ENCODE measurements at places on chromosomes 6 and 20.

GRCh38 chr20:2663364-2663886, 591 bp downstream of the IDH3B start:
- no peak for DNase-seq

- no peak for DNase-seq
Measured at GRCh38 chr6:22208026-22208425, 88.8 kb downstream of the PRL start.

DNA sequence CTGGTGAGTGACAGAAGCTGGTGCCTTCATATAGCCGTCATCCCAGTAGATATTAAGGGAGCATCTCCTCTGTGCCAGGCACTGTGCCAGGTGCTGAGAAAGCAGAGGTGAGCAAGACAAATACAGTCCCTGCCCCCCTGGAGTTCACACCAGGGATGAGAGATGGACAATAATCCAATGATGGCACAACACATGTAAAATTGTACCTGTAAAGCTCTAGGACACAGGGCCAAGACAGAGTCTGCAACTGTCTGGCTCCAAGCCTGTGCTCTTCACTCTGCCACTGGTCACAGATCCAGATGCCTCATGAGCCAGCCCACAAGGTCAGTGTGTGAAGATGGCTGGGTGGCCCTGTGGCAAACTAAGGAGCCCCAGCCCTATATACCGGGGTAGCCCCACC, 133.8 kb downstream of the EYA2 start:
- no peak for DNase-seq

DNA sequence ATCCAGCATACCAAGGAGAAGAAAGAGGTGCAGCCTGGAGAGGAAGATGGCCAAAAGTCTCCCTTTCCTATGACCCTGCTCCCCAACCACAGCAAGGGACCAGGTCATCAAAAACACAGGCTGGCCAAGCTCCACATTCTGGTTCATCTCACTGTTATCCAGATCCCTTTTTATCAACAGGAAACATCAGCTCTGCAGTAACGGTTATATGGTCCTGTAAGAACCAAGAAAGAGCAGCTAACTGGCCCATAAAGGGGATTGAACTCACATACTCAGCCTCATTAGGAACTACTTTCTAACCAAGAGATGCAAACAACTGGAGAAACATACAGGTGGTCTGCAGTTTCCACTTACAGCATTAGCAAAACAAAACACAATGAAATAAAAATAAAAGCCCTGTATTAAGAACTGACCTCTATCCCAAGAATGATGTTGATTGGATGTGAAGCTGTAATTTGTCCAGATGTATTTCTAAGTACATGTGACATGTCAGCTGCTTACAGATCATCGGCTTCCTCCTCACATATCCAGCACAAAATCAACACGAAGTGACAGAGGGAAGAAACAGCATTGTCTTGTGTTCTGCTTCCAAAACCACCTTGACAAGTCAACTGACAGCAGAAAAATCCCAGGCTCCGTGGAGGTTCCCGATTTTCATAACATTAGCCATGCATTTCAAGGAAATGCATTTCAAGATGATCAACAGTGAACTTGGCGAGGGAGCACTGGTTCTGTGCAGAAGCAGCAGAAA, 557.2 kb upstream of the AGPAT4 start:
- DNase-seq = no peak

DNA sequence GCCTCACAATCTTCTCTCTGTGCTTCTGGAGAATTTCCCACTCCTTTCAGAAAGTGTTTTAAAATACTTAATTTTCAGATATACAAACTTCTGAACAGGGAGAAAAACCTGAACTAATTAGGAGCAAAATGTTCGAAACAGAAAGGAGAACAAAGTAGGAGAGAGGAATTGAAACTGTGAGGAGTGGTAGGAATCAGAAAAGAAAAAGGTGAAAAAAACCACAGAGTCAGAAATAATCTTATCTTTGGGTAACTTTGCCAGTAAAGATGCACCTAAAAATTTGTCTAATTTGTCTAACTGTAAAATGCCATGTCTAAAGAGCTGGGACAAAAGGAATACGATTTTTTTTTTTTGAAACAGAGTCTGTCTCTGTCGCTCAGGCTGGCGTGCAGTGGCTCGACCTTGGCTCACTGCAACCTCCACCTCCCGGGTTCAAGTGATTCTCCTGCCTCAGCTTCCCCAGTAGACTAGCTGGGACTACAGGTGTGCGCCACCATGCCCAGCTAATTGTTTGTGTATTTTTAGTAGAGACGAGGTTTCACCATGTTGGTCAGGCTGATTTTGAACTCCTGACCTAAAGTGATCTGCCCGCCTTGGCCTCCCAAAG, 4.7 kb upstream of the RIPOR2 start:
- no peak for DNase-seq
